M059J (cell line): ENCODE measurements at places on chromosomes 2 and 18.

DNA sequence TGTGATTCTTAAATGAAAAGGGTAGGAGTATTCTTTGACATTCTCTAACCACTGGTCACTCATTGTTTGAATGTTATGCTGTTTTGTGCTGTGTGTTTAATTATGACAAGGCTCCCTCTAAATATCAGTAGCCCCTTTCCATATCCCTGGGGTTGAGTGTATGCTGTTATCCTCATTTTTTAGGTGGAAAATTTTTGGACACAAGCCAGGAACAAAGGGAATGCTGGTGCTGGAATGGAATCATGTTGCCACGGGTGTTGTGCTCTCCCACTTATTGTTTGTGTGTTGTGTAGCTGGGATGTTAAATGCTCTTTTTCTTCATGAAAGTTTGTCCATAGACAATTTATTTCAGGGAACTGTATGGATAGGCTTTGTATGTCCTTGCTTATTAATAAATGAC, 43.3 kb downstream of the ZNF532 start:
- DNase-seq: no peak

- DNase-seq: peak; percentile 82
Observed at GRCh38 chr2:144801766-144802165, 281.8 kb upstream of the ZEB2 start.

DNA sequence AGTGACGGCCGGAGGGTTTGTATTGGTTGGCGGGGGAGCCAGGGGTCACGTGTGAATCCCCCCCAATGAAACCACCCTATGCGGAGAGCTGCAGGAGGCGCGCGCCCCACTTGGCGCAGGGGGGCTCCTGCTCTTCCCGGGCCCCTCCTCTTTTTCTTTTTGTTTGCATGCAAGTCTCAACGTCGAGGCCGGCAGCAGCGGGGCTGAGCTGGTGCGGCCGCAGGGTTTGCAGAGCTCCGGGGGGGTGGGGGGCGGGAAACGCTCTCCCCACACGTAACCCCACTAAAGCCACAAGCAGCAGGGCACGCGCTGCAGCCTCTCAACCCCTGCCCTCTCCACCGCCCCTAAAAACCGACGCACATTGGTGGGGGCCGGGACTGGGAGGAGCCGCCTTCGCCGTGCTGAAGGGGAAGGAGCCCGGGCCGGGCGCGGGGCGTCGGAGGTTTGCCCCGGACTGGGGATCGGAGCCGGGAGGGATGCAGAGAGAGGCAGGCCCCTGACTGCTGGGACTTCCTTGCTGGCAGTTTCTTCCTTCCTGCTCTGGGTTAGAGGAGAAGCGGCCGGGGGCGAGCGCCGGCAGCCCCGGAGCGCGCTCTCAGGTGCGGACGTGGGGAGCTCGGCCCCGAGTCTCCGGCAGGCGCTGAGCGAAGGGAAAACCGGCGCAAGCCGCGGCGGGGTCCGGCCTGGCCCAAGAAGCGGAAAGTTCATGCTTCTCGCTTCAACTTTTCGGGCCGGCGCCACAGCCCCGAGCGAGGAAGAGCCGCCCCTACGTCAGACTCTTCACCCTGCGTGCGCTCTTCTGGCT, 864 bp downstream of the LBH start:
- peak; percentile 53 for DNase-seq

DNA sequence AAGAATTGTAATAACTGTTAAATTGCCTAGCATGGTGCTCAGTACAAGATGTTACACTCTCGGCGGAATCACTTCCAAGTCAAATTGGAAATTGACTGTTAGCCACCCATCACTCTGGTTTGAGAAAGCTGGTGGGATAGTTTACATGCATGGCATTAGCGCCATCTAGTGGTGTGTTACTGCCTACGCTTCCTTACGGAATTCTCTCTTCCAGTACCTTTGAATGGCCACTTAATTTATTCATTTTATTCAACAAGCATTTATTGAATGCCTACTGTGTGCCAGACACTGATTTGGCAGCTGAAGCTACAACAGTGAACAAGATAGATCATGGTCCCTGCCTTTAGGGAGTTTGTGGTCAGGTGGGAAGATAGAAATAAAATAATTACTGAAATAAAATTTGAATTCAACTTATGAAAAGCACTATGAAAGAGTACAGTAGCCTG, 171.2 kb downstream of the TMEM247 start:
- DNase-seq: peak; percentile 75

- DNase-seq: no peak
Observed at GRCh38 chr18:11998193-11998592, 16.9 kb downstream of the IMPA2 start.

DNA sequence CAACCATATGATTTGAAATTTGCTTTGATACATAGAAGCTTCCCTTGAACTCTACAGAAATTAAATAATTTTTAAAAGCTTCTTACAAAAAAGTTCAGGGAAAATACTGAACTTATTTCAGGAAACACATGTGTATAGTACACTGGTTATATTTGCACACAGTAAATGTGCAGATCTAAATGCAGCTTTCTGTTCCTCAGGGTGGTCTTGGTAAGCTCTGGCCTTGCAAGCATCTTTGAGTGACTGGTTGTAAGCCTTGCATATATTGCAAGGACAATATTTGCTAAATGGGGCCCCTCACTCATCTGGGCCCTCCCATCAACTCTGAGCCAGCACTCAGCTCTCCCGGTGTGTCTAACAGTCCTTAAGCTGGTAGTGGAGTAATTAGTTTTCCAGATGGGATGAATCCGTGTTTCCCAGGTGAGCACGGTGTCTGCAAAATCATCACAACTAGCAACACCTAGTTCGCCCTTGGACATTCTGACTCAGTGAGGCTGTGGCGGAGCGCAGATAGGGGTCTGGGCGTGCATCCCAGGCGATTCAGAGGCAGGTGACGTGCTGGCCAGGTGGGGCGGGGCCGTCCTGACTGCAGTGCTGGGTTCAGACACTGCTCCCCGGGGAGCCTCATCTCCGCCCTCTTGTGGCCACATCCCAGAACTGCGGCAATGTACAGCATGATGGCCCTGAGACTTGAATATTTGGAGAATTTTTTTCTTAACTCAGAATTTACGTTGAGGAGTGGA, 149.6 kb downstream of the MBP start:
- peak; percentile 70 for DNase-seq

DNA sequence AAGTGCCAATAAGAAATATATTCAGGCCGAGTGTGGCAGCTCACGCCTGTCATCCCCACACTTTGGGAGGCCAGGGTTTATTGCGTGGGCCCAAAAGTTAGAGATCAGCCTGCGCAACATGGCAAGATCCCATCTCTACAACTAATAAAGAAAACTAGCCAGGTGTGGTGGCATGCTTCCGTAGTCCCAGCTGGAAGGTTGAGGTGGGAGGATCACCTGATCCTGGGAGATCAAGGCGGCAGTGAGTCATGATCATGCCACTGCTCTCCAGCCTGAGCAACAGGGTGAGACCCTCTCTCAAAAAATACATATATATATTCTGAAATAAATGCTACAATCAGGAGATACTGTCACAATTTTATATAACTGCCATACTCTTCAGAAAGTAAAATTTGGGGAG, 1604.8 kb upstream of the NXPH2 start:
- DNase-seq: no peak

- no peak for DNase-seq
Observed at GRCh38 chr18:34783501-34783900, 73.4 kb downstream of the DTNA start.

GRCh38 chr2:14675489-14675888, 43.0 kb downstream of the LRATD1 start:
- no peak for DNase-seq

DNA sequence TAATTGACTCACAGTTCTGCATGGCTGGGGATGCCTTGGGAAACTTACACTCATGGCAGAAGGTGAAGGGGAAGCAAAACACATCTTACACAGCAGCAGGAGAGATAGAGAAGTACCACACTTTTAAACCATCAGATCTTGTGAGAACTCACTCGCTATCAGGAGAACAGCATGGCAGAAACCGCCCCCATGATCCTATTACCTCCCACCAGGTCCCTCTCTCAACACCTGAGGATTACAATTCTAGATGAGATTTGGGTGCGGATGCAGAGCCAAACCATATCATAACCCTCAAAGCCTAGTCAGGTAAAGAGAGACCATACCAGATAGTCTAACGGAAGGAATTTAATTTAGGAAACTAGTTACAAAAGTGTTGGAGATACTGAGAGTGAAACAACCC, 182.6 kb upstream of the ACVR2A start:
- DNase-seq: no peak

GRCh38 chr2:136985044-136985443, 219.7 kb downstream of the THSD7B start:
- no peak for DNase-seq
